ENCODE measurements at places on chromosomes 7 and 10.

GRCh38 chr10:128310971-128311658, 184.9 kb upstream of the MKI67 start:
- DNase-seq, result no peak

DNA sequence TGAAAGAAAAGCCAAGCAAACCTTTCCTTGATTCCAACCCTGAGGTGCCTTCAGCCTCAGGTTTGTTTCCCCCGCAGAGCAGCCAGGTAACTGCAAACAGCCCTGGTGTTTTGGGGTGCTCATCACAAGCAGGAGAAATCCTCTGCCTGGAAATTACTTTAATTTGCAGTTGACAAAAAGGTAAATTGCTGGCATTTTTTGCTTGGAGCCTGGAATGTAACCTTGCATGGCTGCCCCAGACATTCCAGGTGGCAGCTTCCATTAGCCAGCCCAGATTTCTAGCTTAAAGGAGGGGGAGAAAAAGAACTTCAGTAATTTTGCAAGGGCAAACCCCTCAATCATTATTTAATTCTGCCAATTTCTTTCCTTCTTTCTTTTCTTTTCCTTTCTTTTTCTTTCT, 194.4 kb downstream of the MYOF start:
- DNase-seq, result no peak

DNA sequence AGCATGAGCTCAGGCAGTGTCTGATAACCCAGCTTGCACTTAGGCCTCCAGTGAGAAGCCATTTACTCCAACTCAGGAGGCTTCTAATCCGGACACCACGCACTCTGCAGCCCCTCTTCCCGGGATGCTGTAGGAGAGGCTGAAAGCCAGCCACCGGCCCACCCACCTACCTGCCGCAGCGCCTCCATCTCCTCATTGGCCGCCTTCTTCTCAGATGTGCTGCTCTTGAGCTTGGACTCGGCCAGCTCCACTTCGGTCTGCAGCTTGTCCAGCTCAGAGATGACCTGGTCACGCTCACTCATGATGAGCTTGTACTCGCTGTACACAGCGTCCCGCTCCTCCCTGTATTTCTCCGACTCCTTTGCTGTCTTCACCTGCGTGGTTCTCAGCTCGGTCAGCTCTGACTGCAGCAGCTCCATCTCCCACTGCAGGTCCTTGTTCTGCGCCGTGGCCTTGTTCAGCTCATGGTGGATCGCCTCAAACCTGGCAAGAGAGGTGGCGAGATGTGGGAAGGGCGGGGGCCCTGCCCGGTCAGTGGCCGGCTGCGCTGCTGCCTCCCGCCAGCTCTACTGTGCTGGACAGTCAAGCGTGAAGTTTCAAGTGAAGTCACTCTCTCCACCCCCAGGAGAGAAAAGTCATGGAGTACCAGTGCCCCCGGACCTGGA, 84.7 kb downstream of the DLG5 start:
- DNase-seq, result no peak

- no peak for DNase-seq
Observed at GRCh38 chr7:135757719-135758411, 9.3 kb upstream of the FAM180A start.

DNA sequence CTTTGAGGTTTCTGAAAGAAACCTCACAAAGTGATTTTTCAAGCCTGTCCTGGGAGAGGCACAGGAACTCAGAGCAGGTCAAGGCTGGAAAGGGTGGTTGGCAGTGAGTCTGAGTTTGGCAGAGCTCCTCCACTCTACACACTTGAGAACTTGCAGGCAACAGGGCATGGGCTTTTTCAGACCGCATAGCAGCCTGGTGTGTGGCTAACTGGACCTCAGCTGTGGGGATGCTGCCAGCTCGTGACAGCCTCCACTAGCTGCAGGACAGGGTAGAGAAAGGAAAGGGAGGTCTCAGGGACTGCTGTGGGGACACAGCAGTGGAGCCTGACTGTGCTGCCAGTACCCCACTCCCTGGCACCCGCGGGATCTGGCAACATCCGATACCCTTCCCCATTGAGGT, 2.6 kb downstream of the CDHR1 start:
- no peak for DNase-seq

DNA sequence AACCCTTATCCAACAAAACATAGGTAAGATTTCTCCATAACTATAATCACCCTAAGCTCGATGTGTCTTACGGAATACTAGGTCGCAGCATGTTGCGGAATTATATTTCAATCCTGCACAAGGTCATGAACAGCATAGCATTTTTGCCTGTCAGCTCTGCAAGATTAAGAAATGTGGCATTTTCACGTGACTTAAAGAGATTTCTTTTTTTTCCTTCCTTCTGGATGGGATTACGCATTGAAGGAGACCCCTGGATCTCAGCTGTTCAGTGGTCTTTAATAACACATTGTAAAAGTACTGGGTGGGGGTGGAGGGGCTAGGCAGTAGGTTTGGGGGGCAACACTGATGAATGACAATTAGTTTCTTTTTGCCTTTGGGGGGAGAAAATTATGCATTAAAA, 106.7 kb downstream of the CUBN start:
- DNase-seq, result no peak

DNA sequence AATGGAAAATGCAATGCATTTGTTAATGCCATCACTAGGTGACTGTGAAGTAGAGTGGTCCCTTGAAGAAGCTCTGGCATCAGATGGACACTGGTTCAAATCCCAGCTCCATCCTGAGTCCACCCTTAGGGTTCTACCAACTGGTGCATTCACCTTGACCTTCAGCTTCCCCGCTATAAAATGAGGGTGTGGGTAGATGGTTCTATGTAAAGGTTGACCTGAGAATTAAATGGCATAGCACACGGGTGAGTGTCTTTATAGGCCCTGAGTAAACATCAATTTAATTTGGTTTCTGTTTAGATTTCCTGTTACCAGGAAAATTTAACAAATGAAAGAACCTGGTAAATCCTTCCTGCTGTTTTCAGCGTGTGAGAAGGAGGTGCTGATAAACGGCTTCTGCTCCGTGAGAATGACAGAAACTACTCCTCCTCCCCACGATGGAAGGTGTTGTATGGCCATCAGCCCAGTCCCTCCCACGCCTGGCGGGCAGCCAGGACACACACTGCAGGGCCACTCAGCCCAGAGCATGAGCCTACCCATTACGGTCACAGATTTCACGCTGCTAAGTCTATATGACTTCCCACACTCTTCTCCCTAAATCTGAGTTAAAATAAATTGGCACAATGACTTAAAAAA, 210.1 kb downstream of the TNS3 start:
- DNase-seq, result no peak

DNA sequence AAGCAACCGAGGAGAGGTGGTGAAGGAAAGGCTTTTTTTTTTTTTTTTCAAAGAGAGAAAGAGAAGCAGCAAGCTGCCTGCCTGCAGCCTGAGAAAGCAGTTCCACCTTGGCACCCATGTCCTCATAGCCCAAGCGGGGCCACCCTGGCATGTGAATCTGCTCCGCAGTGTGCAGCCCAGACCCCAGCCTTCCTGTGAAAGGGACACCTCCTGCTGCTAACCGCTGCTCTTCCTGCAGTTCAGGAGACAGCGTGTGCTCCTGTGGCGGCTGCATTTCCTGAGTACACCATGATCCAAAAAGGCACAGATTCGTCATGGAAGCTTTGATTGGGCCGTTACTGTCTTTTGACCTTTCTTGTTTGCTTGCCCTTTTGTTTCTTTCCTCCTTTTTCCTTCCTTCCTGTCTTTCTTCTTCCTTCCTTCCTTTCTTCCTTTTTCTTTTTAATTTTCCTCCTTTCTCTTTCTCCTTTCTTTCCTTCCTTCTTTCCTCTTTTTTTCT, 38.1 kb downstream of the IKZF1 start:
- DNase-seq, result no peak

DNA sequence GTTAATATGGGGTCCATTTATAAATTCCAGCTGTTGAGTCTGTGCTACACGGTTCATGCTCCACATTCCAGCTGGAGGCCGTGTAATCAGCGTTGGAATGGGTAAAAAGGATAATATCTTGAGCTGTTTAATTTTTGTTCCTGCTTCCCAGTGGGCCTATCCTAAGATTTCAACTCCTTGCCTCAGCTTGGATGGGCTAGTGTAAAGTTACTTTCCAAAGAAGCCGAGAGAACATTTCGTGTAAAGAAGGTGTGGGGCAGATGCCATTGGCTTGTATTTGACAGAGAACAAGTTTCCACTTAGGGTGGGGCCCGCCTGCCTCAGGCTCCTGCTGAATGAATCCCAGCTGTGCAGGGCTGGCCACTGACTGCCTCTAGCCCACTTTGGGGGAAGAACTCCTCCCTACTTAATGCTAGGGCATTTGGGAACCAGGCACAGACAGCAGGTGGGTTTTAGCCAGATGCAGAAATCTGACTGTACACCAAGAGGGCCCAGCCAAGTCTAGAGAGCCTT, 125.9 kb upstream of the LYZL2 start:
- no peak for DNase-seq

GRCh38 chr7:108024538-108024937, 21.6 kb upstream of the LAMB1 start:
- DNase-seq, result no peak

GRCh38 chr7:37212556-37212955, 236.1 kb downstream of the ELMO1 start:
- no peak for DNase-seq

DNA sequence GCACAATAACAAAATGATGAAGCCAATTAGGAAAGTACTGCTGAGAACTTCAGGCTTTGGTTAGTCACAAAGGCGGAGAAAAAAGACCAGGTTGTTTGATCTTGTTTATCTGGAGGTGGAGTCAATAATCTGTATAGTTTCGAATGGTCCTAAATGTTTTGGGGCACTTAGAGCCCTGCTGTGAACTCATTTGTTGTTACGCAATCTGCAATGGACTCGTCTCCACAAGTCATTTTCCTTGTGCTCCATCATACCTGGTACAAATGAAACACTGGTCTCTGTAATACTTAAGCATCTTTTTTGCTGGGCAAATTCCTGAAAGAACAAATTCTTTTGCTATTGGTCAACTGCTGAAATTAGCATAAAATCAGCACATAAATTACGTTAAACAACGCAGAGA, 430.5 kb downstream of the GATA3 start:
- no peak for DNase-seq

- no peak for DNase-seq
Observed at GRCh38 chr7:55510621-55511020, 61.7 kb downstream of the VOPP1 start.

- no peak for DNase-seq
Observed at GRCh38 chr10:131980321-131980720, 1.4 kb downstream of the BNIP3 start.

GRCh38 chr10:12656518-12657142, 307.3 kb downstream of the CAMK1D start:
- no peak for DNase-seq

GRCh38 chr10:43216931-43217562, 49.8 kb downstream of the RASGEF1A start:
- no peak for DNase-seq

DNA sequence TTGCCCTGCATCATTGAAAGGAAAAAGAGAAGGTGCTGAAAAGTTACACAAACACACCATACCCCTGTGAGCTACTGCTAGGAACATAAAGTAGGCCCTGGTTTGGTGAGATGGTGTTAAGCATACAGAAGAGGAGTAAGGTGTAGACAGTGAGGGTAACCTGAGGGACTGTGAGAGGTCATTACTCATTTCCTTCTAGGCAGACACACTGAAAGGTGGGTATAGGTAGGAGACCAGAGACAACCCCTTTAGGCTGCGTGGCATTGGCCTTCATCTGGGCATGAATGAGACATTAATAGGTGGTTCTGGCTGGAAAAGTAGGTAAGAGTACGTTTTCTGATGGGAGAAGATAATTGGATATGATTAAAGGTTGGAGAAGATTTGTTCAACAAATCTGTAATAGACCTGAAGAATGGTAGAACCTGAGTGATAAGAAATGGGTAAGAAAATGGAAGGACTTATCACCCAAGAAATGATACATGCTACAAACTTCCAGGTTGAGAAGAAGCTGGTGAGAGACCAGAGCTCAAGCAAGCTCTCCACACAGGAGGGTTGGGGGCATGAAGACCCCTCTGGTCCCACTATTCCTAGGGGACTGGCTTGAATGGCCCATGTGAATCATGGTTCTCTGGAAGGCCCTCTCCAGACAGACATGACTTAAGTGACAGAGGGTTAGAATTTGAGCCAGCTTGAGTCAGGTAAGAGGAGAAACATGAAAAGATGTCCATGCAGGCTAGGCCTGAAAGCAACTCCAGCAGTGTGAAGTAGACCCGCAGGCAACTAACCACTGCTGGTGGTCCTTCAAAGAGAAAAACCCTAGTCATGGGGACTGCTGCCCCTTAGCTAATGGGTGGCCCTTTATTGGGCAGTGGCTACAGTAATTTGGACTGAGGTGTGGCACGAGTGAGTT, 3.8 kb downstream of the COMTD1 start:
- DNase-seq, result no peak

DNA sequence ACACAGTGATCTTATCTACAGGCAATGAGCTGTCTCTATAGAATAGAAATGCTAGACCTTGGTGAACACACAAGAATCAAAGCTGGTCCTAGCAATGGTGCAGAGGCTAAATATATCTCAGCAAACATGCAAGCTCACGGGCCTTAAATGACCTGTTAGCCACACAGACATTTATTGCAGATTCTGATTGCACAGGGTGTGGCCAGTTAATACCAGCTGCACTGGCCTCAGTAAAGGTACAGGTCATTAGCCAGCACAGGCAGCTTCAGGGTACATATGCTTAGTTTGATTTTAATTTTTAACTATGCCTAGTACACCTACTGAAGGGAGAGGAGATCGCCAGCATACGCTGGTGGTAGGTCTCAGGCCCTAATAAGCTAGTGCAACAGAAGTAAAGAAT, 265.4 kb upstream of the DGKB start:
- DNase-seq, result no peak

DNA sequence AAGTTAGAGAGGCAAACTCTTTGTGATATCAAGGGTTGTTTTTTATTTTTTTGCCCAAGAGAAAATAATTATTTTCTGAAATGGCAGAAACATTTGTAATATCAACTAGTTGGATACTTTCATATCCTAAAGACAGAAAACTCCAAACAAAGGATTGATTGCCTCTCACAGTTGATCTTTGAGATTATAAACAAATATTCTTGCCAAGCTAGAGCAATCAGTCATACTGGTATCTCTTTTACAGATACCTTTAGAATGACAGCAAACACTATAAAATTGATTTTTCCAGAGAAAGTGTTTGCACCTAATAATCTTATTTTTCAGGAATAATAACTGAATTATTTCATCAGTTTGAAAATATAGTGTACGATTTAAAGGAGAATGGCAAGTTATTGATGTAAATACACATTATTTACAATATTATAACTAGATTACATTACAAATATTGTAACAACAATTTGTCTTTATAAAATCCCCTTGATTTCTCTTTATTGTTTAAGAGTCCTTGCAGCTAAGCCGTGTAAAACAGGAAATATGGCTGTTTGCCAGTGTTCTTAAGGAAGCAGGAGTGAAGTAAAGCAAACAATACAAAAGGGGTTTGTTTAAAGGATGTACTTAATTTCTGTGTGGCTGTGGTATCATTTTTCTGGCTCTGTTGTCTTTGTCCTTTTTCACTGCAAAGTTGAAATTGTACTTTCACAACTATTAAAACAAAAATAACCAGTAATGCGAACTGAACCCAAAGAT, 58.4 kb downstream of the MAPK8 start:
- DNase-seq, result no peak

- no peak for DNase-seq
Observed at GRCh38 chr7:127047521-127047920, 205.2 kb downstream of the GRM8 start.

GRCh38 chr10:123136221-123136805, 543 bp downstream of the HMX3 start:
- DNase-seq, result no peak

- no peak for DNase-seq
Observed at GRCh38 chr10:113430634-113431397, 122.0 kb upstream of the HABP2 start.
